ENCODE measurements at places on chromosomes 3 and 15.

DNA sequence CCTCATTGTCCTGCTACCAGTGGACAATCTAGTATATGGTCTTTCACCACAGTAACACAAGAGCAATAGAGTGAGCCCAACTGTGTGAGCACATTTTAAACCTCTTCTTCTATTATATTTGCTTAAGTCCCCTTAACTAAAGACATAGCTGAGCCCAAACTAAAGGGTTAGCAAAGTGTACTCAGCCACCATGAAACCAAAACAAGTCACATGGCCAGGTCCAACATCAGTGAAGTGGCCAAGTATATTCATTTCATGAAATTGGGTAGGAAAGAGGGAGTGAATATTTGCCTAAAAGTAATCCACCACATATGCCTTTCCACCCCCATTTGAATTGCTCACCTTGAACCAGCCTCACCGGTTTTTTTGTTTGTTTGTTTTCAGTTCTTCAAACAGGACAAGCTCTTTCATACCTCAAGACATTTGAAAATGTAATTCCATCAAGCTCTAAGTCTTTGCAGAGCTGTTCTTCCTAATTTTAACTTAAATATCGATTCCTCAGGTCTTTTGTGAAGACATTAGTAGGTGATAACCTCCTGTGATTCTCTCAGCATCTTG is 327.0 kb upstream of the SEMA6D start:
- no peak for DNase-seq

GRCh38 chr15:97456521-97457202 is 503.8 kb upstream of the ARRDC4 start:
- DNase-seq: no peak

- DNase-seq: no peak
Observed at GRCh38 chr15:63699101-63699785, 102.1 kb downstream of the FBXL22 start.

- no peak for DNase-seq
Observed at GRCh38 chr3:183710231-183710630, 12.6 kb downstream of the YEATS2 start.

DNA sequence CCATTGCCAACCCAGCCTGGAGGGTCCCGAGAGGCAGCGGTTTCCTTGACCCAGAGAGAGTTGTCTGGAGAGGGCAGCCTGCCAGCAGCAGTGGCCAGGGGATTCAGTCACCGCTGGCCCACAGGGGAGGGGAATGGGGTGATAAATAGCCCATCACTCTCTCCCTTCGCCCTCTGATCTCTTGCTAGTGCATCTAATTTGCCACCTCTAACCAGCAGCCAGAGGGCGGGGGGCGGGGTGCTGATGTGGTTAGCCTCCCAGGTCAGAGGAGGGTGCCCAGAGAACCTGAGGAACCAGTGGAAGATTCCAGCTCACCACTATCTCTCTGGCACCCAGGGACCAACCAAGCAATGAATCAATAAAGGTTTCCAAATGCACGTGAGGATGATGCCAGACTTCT is 35.1 kb upstream of the SLC6A11 start:
- no peak for DNase-seq

DNA sequence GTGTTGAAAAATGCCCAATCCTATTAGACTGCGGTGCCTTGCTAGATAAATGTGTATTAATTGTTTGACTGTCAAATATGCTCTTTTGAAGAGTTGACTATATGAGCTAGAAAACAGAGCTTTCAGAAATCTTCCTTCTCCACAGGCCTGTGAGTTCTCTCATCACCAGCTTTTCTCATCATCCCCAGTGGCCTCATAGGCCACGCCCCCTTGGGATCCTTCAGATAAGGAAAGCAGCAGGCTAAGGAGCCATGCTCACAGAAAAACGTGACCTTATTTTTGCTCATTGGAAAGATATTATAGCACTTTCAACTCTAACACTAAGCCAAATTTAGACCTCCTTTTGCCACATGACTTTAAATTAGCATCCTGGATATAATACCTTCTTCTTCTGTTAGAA is 514.4 kb upstream of the ARRDC4 start:
- no peak for DNase-seq

DNA sequence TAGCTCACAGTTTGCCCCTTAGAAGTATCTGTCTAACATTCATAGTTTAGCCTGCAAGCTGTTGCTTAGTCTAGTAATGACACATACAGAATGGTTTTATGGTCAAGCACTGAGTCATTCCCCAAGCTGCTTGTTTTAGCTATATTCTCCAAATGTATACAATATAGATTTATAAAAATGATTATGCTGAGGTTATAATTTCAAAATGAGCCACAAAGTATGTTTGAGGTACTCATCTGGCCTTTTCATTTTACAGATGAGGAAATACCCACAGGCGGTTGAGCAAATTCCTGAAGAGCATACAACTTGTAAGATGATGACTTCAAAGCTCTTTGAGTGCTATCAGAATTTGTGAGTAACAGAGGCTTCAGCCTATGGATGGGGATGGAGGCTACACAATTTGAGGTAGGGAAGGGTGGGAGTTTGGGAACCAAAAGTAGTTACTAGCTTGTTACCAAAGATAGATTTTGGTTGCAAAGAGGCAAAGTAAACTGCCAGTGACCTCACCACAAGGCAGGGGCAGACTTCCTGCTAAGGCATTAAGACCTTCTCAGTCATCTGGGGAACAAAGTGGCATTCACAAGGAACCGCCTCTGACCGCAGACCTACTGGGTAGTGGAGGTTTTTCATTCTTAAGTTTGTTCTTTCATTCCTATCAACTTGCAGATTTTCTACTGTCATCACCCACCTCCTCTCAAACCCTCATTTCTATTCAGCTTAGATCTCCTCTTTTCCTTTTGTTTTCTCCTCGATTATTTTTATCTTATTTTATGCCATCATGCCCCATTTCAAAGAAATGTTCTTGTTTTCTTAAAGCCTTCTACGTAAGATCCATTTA is 257.2 kb upstream of the NECTIN3 start:
- DNase-seq: peak; percentile 7

GRCh38 chr3:63287610-63288009 is 9.5 kb downstream of the SYNPR start:
- DNase-seq: no peak

DNA sequence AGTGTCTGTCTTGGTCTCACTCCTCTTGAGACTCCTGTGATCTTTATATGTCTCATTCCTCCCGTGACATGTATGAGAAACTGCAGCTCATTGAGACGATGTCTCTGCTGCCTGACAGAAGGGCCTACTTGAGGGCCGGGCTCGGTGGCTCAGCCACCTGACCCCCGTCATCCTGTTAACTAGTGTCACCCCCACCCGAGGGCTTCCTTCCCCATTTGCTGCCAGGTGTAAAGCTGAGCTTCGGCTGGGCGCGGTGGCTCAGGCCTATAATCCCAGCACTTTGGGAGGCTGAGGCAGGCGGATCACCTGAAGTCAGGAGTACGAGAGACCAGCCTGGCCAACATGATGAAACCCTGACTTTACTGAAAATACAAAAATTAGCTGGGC is 12.7 kb downstream of the SEMA4B start:
- no peak for DNase-seq

- DNase-seq: no peak
Observed at GRCh38 chr3:28101705-28102104, 139.7 kb upstream of the CMC1 start.

- peak; percentile 88 for DNase-seq
Observed at GRCh38 chr15:90931828-90932659, at the start of gene HDDC3. HDDC3 (minus strand) TSS chr15:90932549; CDS start chr15:90932540, 9 bp downstream.

DNA sequence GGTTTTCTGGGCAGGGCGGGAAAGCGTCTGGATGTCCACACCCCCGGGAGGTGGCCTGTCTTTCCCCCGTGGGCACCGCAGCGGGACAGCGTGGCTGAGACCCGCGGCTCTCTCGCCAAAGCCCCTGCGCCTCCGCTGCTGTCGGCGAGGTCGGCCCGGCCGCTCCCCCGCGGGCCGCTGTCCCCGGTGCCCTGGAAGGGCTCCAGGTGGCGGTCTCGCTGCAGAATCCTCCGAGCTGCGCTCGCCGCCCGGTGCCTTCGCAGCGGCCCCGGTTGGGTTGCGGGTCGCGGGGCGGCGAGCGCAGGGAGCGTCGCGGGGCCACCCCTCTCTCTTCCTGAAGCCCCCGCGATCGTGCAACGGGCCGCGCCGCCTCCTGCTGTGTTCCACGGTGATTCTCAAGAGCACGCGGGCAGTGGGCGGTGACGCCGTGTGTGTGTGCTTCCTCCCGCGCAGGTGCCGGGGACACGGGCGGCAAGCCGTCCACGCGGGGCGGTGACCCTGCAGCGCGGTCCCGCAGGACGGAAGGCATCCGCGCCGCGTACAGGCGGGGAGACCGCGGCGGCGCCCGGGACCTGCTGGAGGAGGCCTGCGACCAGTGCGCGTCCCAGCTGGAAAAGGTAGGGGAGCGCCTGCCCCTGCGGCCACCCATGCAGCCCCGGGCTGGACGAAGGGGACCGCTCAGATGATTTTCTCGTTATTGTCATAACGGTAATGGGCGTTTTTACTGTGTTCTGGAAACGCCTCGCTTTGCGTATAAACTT is 54.4 kb downstream of the LRRK1 start:
- DNase-seq: no peak

- no peak for DNase-seq
Observed at GRCh38 chr15:47609693-47610092, 107.6 kb upstream of the SEMA6D start.

DNA sequence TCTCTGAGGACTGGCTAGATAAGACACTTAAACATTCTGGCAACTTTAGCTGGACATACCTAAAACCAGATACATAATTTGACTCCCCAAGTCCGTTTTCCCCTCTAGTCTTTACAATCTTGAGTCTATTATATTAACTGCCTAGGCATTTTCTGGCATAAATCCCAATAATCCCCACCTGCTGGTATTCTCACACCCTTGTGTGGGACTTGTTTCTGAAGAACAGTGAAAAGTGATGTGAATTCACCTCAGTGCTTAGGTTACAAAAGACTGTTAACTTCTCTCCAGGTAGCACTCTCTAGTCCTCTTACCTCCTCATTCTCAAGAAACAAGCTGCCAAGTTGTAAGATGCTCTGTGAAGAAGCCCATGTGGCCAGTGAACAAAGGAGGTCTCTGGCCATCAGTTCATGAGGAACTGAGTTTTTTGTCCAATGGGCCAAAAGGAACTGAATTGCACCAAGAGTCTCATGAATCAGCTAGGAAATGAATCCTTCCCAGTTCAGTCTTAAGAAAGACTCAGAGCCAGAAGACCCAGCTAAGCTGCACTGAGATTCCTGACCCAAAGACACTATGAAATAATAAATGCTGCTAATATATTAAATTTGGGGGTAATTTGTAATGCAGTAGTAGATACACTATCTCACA is 4.1 kb downstream of the OSBPL11 start:
- DNase-seq: no peak

DNA sequence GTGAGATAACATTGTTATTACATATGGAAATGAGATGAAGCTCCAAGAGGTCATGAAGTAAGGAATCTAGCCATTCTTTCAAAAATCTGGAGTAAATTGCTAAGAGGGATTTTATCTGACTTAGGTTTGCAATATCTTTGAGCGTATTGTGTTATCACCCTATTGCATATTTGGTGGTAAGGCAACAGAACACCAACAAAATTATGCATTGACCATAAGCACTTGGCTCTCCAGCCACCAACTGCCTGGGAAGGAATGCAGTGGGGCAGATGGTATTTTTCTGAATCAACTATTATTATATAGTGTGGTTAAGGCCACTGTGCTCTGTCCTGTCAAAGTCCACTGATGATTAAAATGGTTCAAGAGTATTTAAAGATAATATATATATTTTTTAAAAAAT is 287.9 kb upstream of the SEMA6D start:
- DNase-seq: no peak

- no peak for DNase-seq
Observed at GRCh38 chr3:191070762-191071403, 128.2 kb upstream of the OSTN start.

DNA sequence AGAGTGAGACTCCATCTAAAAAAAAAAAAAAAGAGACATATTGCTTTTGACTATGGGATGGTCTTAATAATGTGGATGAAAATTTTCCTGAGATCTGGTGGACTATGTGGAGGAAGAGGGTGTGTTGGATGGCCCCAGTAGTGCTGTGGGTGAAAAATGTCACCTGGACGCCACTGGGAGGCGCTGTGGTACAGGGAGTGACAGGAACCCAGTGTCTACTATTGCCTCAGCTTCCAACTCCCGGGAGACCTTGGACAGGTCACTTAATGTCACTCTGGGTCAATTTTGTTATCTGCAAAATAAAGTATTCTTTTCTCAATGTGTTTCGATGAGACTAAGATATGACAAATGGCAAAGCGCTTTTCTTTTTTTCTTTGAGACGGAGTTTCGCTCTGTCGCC is 27.7 kb upstream of the DCP1A start:
- peak; percentile 21 for DNase-seq

DNA sequence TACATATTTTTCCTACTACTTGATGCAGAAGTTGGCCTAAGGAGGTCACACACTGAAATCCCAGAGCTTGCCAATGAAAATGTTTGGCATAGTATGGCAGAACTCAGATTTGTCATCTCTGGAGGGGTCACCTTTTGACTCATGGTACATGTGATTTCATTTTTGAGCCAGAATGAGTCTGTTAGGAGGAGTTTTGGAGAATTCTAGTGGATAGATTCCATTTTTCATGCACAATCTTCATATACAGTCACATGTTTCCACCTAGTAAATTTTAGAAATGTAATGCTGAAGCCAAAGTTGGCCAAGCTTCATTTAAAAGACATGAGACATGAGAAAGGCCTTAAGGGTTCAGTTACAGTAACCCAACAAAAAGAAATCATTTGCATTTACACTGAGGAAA is 97.8 kb upstream of the IGSF10 start:
- no peak for DNase-seq

GRCh38 chr3:136093771-136094170 is 102.4 kb downstream of the MSL2 start:
- DNase-seq: no peak

- no peak for DNase-seq
Observed at GRCh38 chr15:77901251-77901881, 176.1 kb downstream of the TBC1D2B start.

- DNase-seq: no peak
Observed at GRCh38 chr3:43436507-43437140, 150.3 kb downstream of the SNRK start.

DNA sequence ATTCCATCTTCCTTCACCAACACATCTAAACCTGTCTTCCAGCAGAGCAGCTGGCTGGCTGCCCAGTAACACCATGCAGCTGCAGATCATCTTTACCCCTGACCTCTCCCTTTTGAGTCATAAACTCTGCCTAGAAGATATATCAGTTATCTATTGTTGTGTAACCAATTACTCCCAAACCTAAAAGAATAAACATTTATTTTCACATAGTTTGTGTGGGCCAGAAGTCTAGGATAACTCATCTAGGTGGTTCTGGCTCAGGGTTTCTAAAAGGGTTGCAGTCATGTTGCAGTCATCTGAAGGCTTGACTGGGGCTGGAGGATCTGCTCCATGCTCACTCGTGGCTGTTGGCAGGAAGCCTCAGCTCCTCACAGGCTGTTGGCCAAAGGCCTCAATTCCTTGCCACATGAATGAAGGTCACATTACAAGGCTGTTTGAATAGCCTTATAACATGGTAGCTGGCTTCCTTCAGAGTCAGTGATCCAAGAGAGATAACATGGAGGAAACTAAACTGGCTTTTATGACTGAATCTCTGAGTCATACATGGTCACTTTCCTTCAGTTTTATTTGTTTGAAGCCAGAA is 92.8 kb downstream of the GOLIM4 start:
- DNase-seq: no peak
